Stimulated activated CD4-positive, alpha-beta T cell treated with anti-CD3 and anti-CD28 coated beads, Interleukin-12 subunit alpha, Interleukin-12 subunit beta, amount 100 ng/mL, for 4 hours (primary cell): ENCODE measurements at places on chromosomes 2 and 18.

DNA sequence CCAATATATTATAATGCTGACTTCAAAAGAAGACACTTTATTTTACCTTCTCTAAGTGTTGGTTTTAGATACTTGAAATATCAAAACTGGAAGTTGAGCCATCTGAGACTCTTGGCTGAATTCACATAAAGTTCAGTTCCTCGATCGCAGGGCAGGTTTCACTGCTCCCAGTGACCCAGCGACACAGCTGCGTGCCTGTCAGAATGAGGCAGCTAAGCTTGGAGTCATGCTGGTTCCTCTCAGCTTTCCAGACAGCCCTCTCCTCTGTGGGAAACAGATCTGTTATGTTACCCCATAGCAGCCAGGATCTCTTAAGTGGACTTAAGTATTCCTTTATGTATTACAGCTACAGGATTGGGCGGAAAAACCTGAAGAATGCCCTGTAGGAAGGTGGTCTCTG lies 142.8 kb upstream of the ALPP start:
- no peak for DNase-seq

- DNase-seq = no peak
Observed at GRCh38 chr2:37263839-37264238, 32.4 kb downstream of the NDUFAF7 start.

GRCh38 chr2:37877457-37878315 lies 47.4 kb upstream of the RMDN2 start:
- DNase-seq = no peak

GRCh38 chr2:147214914-147215313 lies 629.9 kb upstream of the ACVR2A start:
- DNase-seq = no peak

DNA sequence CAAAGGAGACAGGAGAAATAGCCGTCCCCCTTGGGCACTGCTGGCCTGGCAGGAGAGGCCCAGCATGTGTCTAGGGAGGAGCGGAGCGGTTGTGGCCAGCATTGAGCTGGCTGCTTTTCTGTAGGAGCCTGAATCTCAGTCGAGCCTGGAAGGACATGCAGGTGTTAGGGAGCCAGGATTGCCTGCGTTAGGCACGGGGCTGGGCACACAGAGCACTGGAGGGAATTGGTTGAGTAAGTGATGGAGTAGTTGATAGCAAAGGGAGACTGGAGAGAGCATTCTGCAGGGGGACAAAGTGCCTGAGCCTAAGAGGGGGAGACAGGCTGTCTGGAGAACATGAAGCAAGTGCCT lies 22.8 kb downstream of the ASAP2 start:
- no peak for DNase-seq

DNA sequence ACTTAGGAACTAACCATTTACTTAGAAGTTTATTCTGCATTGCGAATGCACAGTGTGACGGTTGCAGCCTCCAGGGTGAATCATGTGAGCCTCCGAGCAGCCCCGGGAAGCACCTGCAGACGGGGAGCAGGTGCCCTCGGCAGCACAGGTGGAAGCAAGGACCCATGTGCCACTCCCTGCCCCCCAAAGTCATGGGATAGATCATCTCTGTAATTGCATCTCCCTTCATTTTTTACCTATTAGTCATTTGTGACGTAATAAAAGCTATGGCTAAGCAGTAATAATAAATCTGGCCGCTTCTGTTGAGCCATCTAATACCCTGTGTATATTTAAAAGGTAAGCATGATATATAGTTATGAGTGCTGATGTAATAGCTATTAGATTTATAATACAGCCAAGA lies 97.2 kb downstream of the PTGR3 start:
- no peak for DNase-seq

DNA sequence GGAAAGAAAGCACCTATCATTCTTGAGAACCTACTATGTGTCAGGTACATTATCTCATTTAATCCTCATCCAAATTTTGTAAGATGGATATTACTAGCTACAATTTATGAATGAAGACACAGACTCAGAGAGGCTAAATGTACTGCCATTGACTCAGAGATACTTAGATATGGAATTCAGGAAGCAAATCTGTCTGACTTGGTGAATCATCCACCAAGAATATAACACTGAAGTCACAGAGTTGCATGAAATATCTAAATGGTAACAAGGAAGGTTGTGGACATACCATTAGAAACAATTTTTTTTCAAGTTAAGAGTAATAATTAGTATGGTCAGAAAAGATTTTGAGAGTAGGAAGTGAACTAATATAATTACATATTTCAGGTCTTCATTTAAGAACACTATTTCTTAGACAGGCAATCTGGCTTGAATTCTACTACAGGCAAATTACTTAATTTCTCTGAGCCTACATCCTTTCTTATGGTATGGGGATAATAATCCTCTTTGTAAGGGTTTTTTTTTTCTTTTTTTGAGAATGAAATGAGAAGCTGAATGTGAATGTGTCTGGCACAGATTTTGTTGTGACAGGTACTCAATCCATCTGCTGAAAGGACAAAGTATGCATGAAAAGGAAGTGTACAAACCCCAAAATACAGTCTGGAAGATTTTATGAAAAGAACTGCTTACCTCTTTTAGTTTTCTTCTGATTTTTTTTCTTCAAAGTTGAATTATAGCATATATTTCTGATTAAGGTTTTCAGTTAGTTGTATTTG lies 14.8 kb upstream of the C2orf66 start:
- no peak for DNase-seq

- no peak for DNase-seq
Observed at GRCh38 chr2:226270285-226271058, 529.1 kb downstream of the IRS1 start.

GRCh38 chr2:108614043-108614545 lies 79.8 kb downstream of the LIMS1 start:
- DNase-seq = no peak

DNA sequence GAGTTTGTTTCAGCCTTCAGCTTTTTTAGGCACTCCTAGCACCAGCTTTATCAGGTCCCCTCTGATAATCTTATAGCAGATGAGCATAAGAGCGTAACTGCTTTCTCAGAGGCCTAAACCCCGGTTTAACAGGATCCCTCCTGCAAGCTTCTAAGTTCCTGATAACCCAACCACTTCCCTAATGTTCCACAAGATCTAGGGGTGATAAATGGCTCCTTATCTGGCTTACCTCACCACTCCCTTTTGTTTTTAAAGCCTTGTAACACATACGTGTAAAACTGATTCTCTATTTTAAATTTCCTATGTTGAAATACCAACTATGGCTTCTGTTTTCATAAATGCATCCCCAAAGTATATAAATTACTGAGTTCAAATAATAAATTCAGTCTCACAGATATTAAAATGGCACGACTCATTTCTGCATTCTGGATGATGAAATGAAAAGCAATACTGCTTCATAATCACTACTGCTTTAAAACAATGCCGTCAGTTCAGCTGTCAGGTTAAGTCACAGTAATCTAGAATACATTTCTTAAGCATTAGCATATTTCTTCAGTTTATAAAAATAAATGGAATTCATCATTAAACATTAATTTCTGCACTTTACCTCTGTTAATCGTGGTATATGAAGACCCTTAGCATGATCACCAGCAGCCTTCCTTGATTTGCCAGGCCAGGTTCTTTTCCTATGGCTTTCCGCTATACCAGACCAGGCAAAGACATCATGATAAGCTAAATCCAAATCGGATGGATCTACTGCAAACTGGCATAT lies 126.3 kb downstream of the C2orf74 start:
- no peak for DNase-seq

GRCh38 chr2:201176081-201176481 lies 6.9 kb upstream of the CASP10 start:
- DNase-seq = no peak
